Purkinje cell (primary cell): ENCODE measurements at places on chromosomes 16 and 17. TPM values are rescaled to one million over a fixed set of nuclear protein-coding genes. Genes with fewer than 3 reads are reported as not detected.

Gene BAHCC1
- polyA plus RNA-seq, result 0.16 and 1.4 TPM in 2 replicates

Gene CACNG1
- polyA plus RNA-seq, result not detected in 2 replicates

Gene NPIPB2
- 0.29 TPM in 1 of 2 replicates, not detected in the other for polyA plus RNA-seq

Gene MYH11
- polyA plus RNA-seq, result not detected in 2 replicates

Gene COA3
- 578 and 642 TPM in 2 replicates for polyA plus RNA-seq

Gene TLCD2
- polyA plus RNA-seq, result 0.06 and 0.22 TPM in 2 replicates
